Stimulated activated CD8-positive, alpha-beta memory T cell treated with anti-CD3 and anti-CD28 coated beads, Interleukin-7, amount 100 ng/mL, for 48 hours (primary cell): ENCODE measurements at places on chromosomes 2 and 18.
A peak's percentile ranks its signal among the peaks of the same experiment; 100 is the strongest.

- peak; percentile 35 for DNase-seq
Observed at GRCh38 chr2:168194784-168195522, 52.4 kb downstream of the STK39 start.

- DNase-seq = no peak
Observed at GRCh38 chr2:129139380-129139779, 820.7 kb upstream of the HS6ST1 start.

DNA sequence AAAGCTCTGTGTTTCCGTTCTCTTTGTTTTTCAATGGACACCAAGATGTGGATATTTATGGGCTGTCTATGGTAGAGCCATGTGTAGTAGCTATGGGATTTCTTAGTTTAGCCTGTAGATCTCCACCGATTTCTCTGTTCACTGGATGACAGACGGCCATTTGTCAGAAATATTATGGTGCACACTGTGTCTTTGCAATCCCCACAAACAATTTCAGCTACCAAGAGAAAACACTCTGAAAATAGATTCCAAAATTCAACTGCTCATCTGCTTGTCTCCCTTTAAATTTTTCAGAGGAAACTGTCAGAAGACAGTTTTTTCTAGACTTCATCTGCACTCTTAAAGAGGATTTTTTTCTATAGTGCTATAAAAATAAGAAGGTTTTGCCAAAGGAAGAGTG, 166.8 kb downstream of the CD226 start:
- DNase-seq = no peak

DNA sequence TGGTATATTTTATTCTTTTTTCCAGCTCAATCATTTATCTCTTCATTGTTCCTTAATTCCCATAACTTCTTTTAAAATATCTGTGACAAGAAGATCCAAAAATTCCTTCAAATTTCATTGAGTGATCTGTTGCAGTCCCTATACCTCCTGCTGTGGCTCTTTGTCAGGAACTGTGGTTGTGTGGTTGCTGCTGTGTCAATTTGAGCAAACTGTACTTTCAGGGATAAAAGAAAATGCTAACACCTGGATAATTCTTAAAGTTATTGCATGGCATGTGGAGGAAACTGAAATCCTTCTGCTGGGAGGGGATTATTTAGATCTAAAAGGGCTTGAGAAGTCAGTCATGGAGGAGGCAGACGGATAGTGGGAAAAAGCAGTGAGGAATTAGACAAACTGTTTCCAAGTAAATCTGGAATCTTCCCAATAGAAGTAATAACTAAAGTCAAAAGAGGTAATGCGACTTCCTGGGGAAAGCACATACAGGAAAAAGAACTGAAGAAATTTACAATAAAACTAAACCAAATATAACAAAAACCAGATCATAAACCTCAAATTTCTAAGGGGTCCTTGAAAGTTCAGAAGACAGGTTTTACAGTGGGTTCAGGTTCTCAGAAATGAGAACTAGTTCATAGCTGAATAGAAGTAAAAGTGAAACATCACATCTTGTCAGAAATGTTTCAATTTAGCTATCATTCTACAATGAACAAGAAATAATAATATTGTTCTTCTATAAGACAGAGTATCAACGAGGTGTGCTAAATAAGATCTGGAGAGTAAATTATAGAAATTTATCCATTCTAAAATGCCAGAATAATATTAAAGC, 33.5 kb upstream of the CD226 start:
- no peak for DNase-seq

GRCh38 chr18:75531851-75532459, 104.5 kb upstream of the SMIM21 start:
- DNase-seq = no peak

DNA sequence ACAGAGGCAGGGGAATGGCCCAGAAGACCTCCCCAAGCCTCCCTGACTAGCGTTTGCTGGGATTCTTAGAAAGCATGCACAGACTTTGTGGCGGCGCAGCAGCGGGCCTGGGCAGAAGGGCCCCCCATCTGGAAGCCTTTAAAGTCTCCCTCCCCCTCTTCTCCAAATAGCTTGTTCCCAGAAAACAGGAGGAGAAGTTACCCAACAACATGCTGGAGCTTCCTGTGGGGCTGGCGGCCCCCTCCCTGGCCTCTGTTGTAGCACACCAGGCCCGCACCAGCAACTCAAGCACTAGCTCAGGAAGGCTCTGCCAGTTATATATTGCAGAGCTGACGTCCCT, 334.8 kb downstream of the DYSF start:
- DNase-seq = no peak

GRCh38 chr18:21359746-21360145, 117.7 kb downstream of the GREB1L start:
- no peak for DNase-seq

- DNase-seq = no peak
Observed at GRCh38 chr2:224938651-224939182, 103.6 kb downstream of the DOCK10 start.

DNA sequence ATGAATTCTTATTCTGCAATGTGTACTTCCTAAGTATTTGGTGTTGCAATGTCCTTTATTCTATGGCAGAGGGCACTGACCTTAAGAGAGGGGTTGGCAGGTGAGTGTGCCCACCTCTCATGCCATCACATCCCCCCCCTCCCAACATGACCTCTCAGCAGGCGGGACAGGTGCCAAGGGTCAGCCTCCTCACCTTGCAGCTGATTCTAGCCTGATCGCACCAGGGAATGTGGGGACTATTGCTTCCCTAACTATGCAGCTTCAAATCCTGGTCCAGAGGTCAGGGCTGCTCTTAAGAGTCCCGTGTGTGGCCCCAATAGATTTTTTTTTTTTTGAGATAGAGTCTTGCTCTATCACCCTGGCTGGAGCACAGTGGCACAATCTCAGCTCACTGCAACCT, 9.5 kb downstream of the HJURP start:
- DNase-seq = no peak

DNA sequence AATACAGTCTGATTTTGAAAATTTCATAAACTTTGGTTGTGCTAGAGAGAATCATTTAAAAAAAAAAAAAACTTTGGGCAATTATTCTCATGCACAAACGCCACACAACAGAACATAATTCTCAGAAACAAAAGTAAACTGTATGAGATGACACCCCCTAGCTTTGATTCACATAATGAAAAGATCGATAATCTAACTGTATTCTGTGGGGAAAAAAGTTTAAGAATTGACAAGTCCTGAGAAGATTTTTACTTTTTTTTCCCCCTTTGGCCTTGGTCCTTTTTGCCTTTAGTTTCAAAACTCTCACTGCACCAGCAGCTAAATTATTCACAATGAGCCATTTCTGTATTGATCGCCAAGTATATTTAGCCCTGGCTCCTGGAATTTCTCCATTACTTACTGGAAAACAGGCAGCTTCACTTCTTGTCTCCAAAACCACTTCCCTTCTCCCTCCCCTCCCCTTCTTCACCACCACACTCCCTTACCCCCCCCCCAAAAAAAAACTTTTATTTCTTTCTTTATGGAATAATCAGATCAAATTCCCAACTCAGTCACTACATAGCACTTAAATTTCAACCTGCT, 2.0 kb downstream of the IKZF2 start:
- DNase-seq = no peak

DNA sequence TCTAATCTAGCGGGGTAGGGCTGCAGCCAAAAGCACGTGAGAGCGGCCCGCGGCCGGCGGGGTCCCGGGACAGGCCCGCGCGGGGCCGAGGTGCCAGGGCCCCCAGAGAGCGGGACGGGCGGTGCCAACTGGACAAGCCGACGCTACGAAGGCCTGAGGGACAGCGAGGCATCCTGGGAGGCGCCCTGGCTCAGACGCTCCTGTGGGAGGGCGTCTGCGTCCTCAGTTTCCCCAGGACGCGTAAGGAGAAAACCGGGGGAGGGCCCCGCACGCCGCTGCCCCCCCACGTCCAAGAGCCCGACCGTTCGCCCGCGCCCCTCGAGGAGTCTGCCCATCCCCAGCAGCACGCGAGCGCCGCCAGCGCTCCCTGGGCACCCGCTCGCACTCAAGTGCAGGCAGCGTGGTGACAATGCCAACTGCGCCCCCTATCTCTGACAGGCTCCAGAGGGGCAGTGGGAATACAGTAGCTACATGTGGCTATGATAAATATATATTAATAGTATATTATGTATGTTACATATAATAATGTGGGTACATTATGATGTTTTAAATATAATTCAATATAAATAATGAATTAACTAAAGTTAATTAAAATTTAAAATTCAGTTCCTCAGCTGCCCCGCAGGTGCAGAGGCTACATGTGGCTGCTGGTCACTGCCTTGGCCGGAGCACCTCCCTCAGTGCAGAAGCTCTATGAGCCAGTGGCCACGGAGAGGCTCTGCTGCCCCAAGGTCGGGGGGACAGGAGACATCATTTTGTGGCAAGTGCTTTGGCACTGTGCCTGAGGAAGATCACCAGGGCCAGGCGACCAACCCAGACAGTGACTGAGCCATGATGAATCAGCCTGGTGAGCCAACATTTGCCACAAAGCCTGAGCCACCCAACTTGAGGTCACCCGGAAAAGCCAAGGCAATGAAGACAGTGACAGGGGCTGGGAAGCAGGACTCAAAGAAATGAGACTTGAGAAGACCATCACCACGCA, 5.5 kb upstream of the SFT2D3 start:
- no peak for DNase-seq

DNA sequence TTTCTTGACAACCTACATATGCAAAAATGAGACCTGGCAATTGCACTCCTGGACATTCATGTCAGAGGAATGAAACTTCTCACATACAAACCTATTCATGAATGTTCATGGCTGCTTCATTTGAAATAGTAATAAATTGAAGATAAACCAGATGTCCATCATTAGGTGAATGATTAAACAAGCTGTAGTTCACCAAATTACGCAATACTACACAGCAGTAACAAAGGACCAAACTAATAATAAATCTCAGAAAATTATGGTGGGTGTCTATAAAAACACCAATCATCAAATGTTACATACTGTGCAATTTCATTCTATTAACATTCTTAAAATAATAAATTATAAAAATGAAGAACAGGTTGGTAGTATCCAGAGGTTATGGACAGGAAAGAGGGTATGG, 13.5 kb downstream of the DOK6 start:
- no peak for DNase-seq

DNA sequence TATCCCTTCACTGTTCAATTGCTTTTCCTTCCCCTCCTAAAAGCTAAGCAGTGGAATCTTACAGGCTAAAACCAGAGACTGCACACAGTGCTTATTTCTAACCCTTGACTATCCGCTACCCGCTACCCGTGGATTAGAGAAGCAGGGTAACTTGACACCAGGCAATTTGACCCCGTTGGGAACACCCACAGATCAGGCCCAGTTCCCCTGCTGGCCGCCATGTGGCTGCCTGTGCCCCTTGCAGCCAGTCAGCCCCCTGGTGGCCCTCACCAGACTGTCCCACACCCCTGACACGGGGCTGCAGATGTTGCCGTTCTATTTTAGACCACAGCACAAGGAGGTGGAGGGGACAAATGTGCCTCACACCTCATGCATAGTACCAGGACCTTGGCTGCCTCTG, 74.8 kb downstream of the TXNL1 start:
- DNase-seq = no peak

- no peak for DNase-seq
Observed at GRCh38 chr2:113711851-113712250, 44.6 kb downstream of the SLC35F5 start.

- no peak for DNase-seq
Observed at GRCh38 chr2:10432311-10433181, 15.6 kb downstream of the ODC1 start.

GRCh38 chr2:74042606-74043005, 57.9 kb downstream of the TET3 start:
- DNase-seq = no peak

DNA sequence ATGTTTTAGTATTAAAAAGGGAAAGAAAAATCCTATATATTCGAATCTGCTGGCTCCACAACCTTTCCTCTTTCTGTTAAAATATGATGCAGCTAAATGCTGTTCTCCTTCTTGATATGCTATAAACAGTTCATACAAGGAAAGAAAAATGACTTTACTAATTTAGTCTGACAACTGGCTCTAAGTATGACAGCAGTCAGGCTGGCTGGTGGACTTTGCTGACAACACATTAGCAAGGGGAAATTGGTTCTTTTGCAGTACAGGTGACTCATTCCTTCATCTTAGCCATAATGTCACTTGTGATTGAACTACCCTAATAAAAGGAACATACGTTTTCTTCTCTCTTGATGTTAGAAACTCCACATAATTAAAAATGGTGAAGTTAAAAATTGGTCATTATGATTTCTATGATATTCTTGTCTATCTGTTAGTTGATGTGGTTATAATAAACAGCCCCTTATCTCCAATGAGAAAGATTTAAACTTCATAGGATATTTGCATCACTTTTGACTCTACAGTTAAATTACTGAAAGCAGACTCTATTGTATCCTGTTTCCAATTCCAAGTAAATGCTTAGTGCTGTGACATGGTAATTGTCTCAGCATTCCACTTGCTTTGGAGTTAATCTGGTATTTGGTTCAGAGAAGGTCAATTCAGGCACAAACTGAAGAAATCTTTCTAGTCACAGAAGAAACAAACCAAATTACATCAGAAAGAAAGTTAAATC, 315.3 kb upstream of the GULP1 start:
- DNase-seq = no peak

DNA sequence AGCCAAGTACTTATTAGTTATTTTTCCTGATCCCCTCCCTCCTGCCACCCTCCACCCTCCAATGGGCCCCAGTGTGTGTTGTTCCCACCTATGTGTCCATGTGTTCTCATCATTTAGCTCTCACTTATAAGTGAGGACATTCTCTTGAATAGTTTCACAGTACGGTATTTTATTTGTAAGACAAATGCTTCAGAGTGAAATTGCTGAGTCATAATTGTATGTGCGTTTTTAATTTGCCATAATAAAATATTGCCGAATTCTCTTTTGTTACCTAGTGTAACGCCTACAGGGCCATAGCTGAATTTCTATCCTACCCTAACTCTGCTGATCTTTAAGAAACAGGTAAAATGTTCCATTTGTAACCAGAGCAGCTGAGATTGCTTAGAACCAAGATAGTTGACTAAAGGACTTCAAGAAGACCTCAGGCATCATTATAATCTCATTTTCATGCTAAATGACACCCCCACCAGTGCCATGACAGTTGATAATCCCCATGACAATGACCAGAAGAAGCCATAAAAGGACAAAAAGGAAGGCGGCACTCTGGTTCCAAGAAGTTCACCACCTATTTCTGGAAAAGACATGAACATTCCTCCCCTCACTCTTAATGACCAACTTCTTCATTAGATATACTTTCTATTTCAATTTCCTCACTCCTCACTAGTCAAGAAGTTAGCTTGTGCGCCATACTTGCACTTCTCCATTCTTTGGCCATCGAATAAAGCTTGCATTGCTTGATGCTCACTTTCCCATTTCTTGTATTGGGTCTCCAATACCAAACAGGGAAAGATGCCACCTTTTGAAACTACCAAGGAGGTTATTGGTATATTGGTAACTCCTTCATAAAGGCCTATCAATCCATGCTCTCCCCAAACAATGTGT, 18.4 kb downstream of the SCN9A start:
- DNase-seq = no peak

DNA sequence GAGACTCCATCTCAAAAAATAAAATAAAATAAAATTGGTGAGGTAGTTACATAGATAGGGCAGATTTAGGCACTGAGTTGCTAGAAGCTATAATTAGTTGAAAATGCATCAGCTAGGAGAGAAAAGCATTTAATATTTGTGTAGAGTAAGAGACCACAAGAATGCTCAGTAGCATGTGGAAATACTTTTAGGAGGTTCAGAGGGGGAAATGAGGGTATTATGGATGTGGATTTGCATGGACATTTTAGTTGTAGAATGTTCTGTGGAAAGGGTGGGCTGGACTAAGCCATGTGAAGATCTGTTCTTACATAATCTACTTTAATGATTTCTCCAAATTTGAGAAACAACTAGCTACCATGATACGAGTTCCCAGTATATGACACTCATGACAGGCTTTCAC, 95.5 kb downstream of the ATP9B start:
- DNase-seq = no peak
